Pancreas (tissue), 10 donors: ENCODE measurements at places on chromosomes 11 and 22. TPM values are rescaled to one million over a fixed set of nuclear protein-coding genes. Genes with fewer than 3 reads are reported as not detected.

The P4HA3 gene
- not detected for total RNA-seq

The APOL5 gene
- not detected for total RNA-seq

DNA sequence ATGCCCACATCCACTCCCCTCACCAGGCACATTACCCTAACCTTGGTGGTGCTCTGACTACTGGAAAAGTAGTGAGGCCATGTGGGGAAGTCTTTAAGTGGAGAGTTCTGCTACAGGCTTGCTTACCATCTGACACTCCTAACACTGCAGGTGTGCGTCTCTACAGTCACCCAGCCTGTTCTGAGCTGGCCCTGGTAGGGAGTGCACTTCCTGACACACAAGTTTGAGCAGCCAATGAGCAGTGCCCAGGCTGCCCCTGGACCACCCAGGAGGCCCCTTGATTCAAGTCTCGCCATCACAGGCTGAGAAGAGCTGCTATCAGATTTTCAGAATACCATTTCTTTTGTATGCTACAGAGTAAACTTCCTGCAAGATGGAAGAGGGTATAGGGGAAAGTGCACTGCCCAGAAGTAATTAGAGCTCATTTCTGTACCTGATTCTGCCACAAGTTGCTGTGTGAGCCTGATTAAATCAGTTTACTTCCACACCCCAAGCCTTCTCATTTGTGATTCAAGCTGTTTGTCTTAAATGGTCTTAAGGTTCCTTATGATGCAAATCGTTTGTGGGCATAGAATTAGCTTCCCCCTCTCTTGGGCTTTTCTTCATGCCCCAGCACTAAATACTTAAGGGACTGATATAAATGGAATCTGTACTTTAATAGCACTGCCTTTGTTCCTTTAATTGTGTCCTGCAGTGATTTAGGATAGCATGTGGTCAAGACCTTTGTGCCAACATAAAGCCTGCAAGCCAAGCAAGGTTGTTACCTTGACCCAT is 22.2 kb downstream of the OPCML start:
- no peak for DNase-seq

The GRM5 gene
- not detected for total RNA-seq

The IGSF22 gene
- total RNA-seq: 0.46 TPM
